NCI-H1436 treated with DMSO at 0.1 percent for 48 hours (cell line): ENCODE measurements at places on chromosomes 5 and 9.

DNA sequence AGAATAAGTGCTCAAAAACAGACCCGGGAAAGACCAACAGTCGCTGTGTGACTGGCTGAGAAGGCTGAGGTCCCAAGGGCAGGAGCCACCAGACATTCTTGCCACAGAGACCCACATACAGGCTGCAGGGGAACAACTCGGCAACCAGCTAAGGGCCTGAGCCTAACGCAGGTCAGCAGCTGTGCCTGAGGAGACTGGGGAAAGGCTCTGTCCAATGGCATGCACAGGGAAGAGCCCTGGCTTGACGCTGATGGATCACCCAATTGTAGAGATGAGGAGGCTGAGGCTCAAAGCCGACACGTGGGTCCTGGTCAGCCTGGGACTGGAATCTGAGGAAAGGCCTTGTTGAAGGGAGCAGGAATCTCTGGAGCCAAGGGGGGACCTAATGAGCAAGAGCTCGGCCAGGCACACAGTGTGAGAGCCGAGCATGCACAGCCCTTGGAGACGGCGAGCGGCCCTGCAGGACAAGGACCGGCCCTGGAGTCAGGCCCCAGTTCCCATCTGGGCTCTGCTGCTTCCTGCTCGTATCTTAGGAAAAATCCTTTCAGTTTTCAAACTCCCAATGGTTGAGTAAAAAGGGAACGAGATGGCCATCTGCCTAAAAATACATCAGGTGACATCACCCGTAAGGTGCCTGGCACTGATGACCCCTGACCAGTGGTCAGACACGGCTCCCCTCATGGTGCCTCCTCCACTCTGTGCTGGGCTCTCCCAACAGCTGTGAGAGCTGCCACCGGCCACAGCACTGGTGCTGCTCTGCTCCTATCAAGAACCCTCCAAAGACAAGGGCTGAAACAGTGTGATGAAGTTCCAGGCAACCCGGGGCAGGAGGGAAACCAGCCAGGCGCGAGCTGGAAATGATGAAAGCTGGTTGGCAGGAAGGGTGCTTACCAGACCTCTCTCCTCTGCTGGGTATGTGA, 16.4 kb downstream of the LMAN2 start:
- no peak for DNase-seq

DNA sequence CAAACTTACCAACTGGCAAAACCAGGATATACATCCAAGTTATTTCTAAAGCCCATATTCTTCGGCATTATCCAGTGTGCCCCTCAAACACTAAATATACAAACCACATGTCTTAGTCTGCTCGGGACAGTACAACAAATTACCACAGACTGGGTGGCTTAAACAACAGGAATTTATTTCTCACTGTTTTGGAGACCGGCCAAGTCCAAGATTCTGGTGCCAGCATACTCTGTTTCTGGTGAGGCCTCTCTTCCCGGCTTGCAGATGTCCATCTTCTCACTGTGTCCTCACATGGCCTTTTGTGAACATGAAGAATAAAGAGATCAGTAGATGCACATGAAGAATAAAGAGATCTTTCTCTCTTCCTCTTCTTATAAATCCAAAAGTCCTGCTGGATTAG, 12.9 kb upstream of the SLCO6A1 start:
- no peak for DNase-seq

DNA sequence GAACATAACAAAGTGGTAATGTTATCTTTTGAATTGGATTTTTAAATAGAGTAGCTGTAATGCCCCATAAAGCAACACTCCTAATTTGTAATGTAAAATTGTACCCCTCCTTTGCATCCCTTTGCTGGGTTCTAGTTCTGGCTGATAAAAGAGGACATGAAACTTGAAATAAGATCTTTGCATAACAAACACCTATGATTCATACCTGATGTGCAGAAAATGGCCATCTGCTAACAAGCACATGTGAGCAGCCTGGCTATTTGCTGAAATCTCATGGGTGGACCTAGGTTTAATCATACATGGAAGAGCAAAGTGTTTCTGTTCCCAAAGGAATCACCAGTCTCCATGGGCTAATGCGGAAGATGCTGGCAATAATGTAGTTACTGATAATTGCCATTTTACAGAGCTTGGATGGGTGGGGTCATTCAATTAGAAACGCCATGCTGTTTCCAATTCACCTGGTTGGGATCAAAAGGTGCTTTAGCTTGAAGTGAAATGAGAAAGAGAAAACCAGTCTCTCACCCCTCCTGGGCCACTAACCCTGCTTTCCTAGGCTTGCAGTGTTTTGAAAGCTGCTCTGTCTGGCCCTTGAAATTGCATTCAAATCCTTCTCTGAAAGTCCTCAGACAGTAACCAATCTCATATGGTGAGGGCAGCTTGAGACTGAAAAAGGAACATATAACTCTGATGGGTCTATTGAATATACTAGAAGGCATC, 585.1 kb downstream of the TLE4 start:
- DNase-seq, result no peak

DNA sequence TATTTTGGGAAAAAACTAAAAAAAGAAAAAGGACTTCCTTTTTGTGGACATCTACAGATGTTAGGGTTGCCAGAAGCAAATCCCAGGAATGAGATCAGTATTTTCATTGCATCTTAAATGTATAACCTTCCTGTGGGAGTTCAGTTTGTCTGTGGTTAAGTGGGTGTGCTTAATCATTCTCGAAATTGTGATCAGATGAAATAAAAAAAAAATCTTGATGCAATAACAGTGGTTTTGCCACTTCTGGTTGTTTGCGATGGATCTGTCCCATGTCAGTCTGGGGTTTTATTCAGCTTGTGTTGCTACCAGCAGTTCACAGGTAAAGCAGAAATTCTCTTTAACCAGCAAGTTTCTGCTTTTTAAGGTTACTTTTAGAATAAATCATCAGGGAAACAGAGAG, 179.0 kb downstream of the MAN2A1 start:
- no peak for DNase-seq

DNA sequence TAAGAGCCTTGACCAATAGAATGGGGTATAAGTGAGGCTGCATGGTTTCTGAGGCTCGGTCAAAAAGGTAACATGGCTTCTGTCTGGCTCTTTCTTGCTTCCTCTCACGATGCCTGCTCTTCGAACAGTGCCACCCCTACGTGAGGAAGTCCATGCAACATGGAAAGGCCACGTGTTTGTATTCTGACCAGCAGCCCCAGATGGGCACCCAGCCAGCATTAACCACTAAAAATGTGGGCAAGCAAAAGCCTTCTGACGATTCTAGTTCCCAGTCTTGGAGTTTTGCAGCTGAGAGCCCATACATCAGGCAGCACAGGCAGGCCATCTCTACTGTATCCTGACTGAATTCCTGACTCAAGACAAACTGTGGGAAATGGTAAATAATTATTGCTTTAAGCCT, 24.2 kb upstream of the NREP start:
- no peak for DNase-seq

GRCh38 chr5:43802119-43802518, 199.1 kb downstream of the NNT start:
- no peak for DNase-seq

DNA sequence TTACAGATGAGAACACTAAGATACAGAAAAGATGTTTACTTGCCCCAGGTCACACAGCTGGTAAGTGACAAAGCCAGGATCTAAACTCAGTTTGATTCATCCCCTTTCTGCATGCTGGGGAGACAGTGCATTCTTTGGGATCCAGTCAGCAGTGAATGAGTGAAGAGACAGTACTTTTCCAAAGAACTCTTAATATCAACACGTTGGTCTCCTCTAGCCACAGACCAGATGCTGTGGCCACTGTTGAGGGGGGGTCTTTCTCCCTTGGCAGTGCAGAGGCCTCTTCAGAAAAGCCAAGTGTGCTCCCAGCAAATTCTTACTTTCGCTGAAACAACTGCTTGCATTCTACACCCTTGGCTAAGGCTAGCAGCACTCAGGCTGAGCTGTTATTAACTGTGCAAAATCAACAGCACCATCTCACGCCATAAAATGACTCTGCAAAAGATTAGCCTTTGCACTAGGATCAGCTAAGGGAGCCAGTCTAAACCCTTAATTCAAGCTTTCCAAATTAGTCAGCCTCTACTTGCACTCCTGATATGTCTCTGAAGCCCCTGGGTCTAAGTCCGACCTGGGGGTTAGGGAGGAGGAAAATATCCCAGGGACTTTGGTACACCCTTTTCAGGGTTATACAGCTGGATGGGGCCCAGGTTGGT, 4.8 kb upstream of the TMEM171 start:
- DNase-seq, result no peak

DNA sequence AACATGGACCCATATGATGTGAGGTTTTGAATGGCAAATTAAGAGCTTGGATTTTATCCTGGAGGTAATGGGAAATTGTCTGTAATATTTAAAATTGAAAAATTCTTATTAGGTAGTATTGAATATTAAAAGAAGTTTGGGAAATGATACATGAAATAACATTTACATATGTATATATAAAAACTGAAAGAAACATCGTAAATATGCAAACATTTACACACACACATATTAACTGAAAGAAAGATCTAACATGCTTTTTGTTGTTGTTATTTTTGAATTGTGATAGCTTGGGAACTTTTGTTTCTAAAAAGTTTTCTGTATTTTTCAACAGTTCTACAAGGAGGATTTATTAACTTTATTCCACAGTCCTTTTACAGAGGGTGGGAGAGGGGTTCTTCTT, 82.8 kb upstream of the ITGA2 start:
- no peak for DNase-seq

GRCh38 chr5:77066823-77067442, 20.2 kb downstream of the ZBED3 start:
- no peak for DNase-seq

DNA sequence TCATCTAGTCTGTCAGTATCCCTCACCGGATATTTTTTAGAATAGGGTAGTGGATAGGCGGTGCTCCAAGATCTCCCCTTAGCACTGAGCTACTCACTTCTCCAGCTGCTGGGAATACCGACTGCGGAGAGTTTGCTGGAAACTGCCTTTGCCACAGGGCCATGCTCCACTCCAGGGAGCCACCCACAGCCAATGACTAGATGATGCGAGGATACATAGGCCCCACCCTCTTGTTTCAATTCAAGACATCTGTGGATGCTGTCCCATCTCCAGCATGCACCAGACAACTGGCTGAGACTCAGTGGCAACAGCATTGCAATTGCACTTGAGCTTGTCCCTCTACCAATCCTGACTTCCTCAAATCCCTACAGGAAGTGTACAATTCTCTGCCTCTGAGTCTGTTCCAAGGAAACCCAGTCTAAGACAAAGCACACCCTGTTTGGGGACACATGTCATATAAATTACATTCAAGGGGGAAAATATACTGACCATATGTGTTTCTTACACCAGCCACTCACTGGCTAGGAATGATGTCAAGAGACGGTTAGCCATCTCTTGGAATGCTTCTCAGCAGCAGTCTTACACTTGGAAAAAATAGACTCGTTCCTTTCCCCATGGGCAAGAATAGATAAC, 312.6 kb upstream of the KIF2A start:
- DNase-seq, result no peak

GRCh38 chr9:94449486-94449885, 105.4 kb upstream of the PCAT7 start:
- DNase-seq, result no peak

- no peak for DNase-seq
Observed at GRCh38 chr9:135614821-135615665, 24.3 kb downstream of the GLT6D1 start.

DNA sequence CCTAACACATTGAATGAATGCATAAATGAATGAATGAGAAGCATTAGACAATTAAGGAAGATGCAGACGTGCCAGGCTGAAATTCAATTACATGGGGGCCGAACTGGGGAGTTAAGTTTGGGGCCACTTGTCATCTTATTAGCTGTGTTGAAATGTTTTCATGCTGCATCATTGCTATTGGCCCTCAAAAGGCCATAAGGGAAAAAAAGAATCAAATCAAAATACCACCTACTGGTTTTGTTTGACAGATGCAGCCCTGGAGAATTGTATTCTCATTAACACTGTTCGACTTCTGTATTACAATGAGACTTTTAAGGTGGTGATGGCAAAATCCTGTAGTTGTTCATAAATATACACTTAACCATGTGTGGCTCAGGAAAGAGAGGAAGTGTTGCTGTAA, 38.4 kb downstream of the UBE2QL1 start:
- DNase-seq, result no peak

- DNase-seq, result no peak
Observed at GRCh38 chr9:93657331-93658111, 81.1 kb downstream of the PHF2 start.

DNA sequence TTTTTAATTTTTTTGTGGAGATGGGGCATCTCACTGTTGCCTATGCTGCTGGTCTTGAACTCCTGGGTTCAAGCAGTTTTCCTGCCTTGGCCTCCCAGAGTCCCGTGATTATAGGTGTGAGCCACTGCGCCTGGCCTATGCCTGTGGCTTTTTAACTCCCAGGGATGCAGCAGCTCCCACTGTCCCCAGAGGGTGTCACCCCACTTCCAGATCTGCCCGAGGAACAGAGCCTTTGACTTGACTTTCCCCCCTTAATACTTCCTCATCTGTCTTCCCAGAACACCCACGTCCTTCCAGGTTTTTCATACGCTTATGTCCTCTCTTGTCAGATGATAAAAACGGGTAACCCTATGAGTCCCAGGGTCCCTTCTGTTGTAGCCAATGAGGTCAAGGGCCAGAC, 7.6 kb upstream of the PRRC2B start:
- no peak for DNase-seq

DNA sequence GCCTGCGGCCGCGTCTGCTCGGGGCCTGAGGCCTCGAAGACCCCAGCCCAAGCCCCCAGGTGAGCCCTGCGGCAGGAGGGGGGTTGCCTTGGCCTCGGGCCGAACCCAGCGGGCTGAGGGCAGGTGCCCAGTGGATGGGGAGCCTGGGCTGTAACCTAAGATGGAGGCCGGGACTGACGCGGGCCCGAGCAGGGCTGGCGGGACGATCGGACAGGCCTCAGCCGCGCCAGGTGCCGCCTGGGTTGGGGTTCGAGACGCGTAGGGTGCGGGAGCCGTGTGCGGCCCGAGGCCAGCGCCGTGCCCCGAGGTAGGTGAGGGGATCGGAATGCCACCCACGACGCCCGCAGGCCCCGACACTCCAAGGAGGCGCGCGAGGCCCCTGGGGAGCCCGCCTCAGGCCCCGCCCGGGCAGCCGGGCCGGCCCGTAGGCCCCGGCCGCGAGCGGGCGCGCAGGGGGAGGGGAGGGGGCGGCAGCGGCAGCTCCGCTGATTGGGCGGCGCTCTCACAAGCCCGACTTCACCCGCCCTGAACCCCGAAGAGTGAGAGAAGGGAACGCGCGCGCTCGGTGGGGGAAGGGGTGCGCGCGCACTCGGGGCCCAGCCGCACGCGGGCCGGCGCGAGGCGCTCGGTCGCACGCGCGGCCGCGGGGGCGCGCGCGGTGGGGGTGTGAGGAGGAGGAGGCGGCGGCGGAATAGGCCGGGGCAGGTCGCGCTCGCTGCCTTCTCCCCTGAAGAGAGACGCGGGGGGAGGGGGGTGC, at the start of gene NSD1:
NSD1 (plus strand) TSS at position 678 of the 757 bp plus-strand sequence. CDS start 1,331 bp downstream, outside the sequence.
- no peak for DNase-seq

DNA sequence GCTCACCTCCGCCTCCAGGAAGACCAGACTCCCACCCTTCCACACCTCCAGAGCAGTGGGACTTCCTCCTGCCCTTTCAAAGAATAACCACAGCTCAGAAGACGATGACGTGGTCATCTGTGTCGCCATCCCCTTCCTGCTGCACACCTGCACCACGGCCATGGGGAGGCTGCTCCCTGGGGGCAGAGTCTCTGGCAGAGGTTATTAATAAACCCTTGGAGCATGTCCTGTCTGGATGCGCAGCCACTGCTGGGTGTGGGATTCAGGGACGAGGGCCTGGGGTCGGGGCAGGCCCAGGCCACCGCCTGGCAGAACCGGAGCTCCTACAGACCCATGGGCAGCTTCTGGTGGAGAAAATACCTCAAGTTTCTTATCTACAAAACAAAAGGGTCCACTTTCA, 5.0 kb downstream of the PAEP start:
- DNase-seq, result no peak
